T-helper 2 cell (primary cell): ENCODE measurements at places on chromosomes 7 and 10.

DNA sequence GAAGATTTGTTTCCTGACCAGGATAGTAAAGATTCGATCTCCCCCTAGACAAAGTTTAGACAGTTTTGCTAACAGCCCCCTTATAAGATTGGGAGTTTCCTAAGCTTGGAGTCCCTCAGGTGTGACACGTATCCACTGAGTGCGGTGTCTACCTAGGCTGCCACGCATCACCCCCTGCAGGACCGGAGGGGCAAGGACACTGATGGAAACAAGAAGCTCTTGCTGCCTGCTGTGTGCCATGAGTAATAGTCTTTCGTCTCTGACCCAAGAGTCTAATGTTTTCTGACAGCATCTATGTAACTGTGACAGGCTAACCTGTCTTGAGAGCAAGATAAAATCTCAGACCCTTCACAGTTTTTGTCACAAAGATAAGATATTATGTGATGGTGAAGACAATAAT is 173.5 kb downstream of the SEMA3E start:
- DNase-seq, result no peak

DNA sequence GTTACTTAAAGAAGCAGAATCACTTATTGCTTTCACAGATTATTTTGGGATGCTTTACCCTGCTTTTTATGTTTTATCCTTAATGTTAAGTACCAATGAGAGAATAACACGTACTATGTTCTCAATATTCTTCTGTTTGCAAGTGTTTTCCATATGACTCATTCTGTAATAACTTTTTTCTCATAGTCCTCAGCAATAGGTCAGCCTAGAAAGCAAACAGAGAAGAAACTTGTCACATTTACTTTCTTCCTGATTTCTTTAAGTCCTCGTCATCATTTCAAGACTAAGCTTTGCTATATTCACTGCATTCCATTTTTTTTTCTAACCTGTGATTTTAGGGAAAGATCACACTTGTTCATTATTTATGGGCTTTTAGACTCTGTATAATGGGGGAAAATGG is 6.8 kb upstream of the AGR2 start:
- no peak for DNase-seq

GRCh38 chr10:73971636-73972354 is 26.1 kb upstream of the VCL start:
- no peak for DNase-seq

DNA sequence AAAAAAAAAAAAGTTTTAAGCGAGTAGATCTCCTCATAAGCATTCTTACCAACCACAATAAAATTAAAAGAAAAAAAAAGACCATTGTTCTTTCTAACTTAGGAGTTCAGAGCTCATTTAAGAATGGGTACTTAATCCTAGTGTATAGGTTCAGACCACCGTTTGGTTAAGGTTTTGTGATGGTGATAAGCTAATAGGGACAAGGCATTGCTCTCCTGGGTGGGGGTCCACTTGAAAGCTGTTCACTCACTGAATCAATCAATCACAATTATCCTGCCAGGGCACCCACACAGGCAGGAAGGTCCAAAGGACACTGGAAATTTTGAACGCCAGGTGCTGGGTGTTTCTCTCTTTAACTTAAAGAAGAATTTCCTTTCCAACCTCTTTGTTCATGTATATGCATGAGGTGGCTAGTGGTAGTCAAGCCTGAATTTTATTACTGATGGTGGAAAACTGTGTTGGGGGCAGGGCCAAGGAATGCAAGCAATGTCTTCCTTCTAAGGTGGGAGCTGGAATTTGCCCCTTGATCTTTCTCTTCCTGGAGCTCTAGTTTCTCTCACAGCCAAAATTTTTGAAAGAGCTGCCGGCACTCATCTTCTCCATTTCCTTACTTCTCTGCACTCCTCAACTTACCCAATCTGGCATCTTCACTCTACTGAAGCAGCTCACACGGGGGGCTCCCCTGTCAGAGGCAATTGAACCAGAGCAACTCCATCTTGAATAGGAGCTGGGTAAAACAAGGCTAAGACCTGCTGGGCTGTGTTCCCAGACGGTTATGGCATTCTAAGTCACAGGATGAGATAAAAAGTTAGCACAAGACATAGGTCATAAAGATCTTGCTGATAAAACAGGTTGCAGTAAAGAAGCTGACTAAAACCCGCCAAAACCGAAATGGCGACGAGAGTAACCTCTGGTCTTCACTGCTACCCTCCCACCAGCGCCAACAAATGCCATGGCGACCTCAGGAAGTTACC is 7.5 kb upstream of the FAM131B start:
- DNase-seq, result no peak

DNA sequence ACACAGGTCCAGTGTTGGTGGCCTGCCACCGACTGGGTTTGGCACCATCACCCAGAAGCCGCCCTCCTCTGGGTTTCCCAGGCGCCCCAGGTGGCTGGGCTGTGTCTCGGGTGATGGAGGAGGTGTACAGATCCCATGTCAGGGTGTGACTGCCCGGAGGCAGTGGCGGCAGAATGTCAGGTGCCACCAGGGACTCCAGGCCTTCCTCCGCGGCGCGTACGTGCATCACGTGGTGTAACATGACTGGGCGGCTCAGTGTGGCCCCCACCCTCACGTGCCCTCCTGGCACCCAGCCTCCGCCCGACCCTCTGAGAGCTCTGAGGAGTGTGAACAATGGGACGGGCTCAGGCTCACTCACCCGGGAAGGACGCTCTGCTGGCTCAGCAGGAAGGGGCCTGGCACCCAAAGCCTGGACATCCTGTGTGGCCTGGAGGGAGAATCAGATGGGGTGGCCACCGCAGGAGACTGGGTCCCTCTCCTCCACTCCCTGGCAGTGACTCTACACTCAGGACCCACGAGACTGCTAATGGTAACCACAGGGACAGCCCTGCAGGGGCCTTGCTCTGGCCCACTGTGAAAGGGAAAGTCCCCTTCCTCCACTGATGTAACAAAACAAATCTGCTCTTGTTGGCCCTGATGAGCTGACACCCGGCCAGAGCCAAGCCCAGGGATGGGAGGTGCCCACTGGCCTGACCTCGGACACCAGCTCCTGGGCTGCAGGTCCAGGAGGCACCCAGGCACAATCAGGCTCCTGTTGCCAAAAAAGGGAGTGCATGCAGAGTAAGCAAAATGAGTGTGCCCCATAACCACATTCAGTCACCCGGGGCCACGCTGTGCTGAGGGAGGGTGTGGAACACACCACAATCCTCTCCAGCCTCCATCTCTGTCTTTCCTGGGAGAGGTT is 164.8 kb downstream of the PRKAG2 start:
- no peak for DNase-seq

- DNase-seq, result no peak
These were observed 20.8 kb upstream of the ZNF800 start for GRCh38 chr7:127413326-127413725.

- no peak for DNase-seq
These were observed 55.5 kb upstream of the FIGNL1 start for GRCh38 chr7:50505553-50506210.

DNA sequence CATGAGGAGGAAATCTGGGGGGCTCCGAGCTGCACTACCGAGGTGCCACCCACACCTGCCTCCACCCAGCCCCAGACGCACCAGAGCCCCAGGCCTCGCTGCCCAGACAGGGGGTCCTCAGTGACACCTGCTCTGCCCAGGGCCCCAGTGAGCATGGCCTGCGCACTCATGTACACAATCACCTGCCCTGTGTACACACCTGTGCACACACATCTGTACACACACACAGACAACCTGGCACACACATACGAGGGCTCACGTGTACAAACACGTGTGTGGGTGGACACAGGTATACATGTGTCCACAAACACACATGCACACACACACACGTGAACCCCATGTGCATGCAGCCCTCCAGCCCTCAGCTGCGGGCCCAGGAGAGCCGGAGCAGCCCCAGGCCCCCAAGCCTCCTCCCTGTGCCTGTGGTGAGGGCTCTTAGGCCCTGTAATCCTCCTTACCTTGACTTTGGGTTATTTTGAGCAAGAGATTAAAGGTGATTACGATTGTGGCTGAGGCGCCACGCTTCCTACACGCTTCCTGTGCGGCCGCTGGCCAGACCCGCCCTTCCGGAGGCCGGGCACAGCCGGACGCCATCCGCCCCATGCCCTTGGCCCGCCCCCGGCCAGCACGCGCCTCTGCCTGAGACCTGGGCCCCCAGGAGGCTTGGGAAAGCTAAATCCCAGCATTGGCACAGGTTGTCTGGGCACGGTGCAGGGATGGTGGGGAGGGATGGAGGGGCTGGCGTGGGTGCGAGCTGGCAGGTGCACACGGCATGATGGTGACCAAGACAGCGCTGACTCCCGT is 71.9 kb downstream of the ELFN1 start:
- peak; percentile 41 for DNase-seq

GRCh38 chr7:66123175-66123528 is 8.5 kb downstream of the CRCP start:
- DNase-seq, result no peak

GRCh38 chr10:13095094-13095493 is 4.9 kb upstream of the OPTN start:
- no peak for DNase-seq

DNA sequence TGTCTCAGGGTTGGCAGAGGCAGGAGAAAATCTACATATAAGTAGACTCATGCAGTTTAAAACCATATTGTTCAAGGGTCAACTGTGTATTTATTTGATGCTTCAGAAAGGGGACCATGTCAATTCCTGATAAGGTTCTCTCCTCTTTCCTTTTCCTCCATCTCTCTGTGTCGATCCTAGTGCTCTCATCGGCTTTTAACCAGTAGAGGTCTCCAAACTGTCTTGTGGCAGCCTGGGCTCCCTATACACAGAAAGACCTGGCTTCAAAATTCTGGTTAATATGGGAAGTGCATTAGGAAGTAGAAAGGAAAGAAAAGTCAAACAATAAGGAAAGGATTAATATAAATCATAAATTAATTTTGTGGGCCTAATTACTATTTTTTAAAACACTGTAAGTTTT is 304.4 kb upstream of the C7orf33 start:
- DNase-seq, result no peak

- no peak for DNase-seq
These were observed 29.8 kb downstream of the UBE2D4 start for GRCh38 chr7:43956027-43956426.

GRCh38 chr7:111741811-111742240 is 179.5 kb upstream of the IMMP2L start:
- peak; percentile 5 for DNase-seq

GRCh38 chr7:142807855-142808460 is 37.2 kb downstream of the PRSS2 start:
- DNase-seq, result no peak

GRCh38 chr7:11083214-11083568 is 109.5 kb downstream of the PHF14 start:
- no peak for DNase-seq

DNA sequence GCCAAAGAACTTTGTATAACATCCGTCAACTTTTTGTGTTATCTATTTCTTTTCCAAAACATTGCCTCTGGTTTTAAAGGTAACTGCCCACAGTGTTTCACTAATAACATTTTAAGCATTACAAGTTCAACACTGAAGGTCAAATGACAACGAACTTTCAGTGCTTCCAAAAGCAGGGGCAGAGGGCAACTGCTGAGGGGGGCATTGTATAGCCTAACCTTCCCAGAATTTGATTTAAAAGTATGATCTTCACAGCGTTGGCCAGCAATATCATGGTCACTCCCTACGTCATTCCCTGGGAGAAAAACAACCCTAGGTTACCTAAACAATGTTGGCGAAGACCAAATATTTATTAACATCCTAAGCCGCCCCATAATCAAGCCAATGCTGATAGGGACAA is 2.5 kb upstream of the GOT1 start:
- no peak for DNase-seq

DNA sequence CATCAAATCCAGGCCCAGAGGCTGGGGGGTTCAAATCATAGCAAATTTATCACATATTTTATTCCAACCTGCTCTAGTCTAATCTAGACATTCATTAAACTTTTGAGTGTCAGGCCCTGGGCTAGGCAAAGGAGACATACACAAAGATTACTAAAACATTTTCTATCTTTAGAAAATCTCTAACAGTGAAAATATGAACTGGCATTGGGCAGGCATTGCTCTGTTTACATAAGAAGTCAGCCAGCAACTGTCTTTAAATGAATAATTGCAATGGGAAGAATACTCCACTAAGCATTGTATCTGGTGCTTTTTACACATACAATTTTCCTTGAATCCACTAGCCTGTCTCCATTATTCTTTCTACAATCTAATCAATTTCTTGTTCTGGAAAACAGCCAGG is 222.5 kb upstream of the LRRN3 start:
- DNase-seq, result no peak

DNA sequence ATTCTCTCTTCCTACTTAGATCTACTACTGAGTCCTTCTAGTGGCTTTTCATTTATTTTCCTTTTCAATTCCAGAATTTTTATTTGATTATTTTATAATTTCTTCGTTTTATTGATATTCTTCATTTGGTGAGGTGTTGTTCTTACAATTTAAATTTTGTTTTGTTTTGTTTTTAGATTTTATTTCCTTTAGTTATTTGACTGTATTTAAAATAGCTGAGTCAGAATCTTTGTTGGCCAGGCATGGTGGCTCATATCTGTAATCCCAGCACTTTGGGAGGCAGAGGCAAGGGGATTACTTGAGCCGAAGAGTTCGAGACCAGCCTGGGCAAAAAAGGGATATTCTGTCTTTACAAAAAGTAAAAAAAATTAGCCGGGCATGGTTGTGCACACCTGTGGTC is 36.1 kb downstream of the AKAP9 start:
- no peak for DNase-seq

GRCh38 chr7:151889406-151890354 is 12.8 kb upstream of the PRKAG2 start:
- no peak for DNase-seq

GRCh38 chr10:114223066-114223465 is 16.0 kb upstream of the VWA2 start:
- no peak for DNase-seq

DNA sequence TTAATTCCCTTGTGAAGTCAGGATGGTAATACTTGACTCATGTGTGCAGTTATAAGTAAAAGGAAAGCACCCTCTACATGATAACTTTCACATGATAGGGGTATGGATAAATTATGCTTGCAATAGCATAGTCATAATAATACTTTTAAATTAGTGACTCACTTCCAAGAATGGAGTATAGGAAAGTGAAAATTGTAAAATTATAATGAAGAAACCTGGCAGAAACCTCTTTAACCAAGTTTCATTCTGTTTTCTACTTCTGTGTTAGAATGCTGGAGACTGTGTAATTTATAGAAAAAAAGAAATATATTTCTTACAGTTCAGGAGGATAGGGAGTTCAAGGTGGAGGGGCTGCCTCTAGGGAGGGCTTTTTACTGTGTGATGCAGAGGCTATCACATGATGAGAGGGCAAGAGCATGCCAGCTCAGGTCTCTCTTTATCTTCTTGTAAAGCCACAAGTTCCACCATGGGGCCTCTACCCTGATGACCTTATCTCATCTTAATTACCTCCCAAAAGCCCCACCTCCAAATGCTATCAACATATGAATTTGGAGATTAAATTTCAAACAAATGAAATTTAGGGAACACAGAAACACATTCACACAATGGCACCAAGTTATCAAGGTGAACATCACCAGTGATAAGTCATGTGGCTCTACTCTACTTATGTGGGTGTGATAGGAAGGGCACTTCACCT is 43.2 kb downstream of the HDAC9 start:
- DNase-seq, result no peak

DNA sequence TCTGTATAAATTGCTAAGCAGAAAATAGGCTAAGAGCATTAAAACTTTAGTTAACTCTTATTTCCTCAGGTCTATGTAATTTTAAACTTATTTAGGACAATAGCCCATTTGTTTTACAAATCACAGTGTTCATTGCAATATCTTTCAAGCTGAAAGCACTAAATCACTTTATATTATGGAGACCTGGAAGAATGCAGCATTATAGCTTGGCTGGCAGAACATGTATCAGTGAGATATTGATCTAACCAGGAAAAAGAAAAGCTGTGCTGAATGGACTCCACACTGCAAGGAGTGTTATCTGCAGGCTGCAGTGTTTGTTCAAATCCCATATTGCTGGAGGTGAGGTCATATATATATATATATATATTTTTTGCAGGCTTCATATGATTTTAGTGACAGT is 517.5 kb downstream of the NRG3 start:
- no peak for DNase-seq
